ENCODE measurements at places on chromosomes 5 and 9.

- DNase-seq: no peak
Observed at GRCh38 chr9:94511955-94512265, 43.0 kb upstream of the PCAT7 start.

DNA sequence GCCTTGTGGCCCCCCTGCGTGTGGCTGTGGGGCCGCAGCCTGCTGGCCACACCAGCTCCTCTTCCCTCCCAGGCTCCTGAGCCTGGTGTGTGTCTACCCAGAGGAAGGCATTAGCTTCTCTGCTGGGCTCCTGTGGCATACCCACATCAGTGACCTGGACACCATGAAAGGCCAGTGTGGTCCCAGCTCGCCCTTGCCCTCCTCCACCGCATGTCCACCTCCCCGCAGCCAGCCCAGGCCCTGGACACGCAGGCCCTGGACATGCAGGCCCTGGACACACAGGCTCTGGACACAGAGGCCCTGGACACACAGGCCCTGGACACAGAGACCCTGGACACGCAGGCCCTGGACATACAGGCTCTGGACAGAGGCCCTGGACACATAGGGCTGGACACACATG is 153.4 kb upstream of the PPP1R26 start:
- no peak for DNase-seq

DNA sequence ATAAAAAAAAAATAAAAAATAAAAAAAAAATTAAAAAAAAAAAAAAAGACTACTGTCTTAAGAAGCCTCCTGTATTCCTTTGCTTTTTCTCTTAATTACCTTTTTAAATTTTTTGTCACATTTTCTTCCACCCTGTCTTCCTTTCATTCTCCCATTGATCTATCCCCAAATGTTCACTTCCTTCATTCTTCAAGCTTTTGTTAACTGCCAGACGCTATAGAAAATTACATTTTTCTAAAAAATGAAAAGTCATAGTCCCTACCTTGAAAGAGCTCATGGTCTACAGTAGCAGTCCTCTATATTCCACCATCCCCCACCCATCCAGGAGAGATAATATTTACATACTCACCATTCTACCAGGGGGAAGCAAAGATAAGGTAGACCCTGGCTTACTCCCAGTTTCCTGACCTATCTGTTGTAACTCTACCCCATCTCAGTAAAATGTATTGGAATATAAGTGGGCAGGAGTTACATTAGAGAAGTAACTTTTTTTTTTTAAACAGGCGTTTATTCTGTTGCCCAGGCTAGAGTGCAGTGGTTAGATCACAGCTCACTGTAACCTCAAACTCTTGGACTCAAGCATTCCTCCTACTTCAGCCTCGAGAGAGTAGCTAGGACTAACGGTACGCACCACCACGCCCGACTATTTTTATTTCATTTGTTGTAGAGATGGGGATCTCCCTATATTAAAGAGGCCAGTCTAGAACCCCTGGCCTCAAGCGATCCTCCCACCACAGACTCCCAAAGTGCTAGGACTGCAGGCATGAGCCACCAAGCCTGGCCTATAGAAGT is 3.8 kb upstream of the PRKAA1 start:
- DNase-seq: no peak

GRCh38 chr9:127102788-127103187 is 19.6 kb downstream of the ANGPTL2 start:
- DNase-seq: no peak

DNA sequence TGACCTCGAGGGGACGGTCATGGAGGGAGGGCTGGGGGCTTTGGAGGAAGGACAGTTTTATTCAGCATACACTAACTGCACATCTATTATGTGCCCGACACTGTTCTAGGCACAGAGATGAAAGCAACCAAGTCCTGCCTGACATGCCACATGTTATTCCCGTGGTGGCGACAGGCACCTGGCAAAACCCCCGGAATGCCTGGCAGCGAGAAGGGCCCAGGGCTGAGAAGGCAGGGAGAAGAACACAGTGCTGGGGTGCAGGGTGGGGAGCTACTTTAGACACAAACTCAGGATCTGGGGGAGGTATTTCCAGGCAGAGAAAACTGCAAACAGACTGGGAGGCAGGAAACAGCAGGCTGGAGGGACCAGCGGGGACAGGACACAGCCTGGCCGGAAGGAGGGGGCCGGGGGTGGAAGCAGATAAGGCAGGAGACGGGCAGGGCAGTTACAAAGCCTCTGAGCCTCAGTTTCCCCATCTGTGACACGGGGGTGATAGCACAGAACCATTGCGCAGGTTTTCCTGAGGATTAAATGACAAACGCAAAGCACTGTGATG is 77.7 kb downstream of the STK10 start:
- no peak for DNase-seq

DNA sequence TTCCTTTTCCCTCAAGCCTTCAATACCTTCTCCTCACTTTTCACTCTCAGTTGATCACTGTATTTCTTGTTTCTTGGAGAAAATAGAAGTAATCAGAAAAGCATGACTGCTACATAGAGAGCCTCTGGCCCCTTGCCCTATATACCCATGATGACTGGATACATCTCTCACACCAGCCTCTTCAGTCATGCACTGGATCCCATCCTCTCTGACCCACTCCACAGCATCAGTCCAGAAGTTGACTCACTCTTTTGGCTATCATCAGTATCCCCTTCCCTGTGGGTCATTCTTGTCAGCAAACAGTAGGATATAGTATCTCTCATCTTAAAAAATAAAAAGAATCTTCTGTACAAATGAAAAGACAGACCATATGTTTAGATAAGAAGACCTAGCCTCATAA is 32.9 kb downstream of the PTCD2 start:
- no peak for DNase-seq

- no peak for DNase-seq
Observed at GRCh38 chr9:136848393-136849037, 694 bp upstream of the PHPT1 start.

- DNase-seq: peak; percentile 9
Observed at GRCh38 chr5:109690975-109691574, 1.3 kb downstream of the MAN2A1 start.

- no peak for DNase-seq
Observed at GRCh38 chr5:67168069-67168468, 28.5 kb downstream of the CD180 start.

GRCh38 chr9:131658377-131659129 is 81.3 kb downstream of the RAPGEF1 start:
- DNase-seq: no peak

- DNase-seq: no peak
Observed at GRCh38 chr5:143319437-143320227, 83.9 kb downstream of the NR3C1 start.

- DNase-seq: no peak
Observed at GRCh38 chr5:74762599-74762998, 4.3 kb downstream of the GFM2 start.

DNA sequence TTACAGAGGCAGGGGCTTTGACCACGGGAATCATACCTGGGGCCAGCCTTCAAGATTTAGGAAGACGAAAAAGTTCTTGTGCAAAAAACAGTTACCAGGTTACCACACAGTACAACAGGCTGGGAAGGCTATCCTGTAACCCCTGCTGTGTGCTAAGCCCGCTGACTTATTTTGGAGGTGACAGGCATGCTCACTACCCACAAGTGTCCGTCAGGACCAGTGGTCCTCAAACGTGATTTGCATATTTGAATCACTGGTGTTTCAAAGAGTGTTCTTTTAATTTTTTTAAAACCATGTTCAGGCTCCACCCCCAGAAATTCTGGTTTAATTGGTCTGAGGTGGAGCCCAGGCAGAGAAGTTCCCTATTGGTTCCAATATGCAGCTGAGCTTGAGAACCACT is 146.6 kb downstream of the TTLL11 start:
- DNase-seq: no peak

- no peak for DNase-seq
Observed at GRCh38 chr9:90979138-90979551, 177.5 kb downstream of the SYK start.

GRCh38 chr5:90287036-90287435 is 122.5 kb downstream of the CETN3 start:
- DNase-seq: no peak

DNA sequence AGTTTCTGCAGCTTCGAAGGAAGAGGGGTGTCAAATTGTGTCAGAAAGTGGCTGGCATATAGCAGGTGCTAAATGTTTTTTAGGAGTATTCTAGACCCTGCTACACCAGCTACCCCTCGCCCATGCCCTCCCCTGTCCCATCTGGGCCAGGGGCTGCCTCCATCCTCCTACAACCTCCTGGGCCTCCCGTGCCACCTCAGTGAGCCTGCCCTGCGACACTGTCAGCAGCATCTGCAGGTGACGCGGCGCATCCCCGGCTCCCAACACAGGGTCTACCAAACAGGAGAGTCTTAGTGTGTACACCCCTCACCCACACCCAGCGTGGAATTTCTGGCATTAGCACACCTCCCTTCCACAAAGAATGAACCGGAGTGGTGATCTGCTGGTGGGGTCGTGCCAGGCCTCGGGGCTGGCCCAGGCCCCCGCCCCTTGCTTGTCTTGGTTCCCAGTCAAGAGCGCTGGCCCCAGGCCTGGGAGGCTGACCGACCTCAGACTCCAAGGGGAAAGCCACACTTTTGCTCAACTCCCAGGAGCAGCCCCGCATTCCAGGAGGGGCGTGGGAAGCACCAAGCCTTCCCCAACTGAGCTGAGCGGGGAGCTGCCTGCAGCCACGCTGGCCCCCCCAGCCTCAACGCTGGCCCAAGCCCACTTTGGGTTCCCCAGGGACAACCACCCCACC is 55.2 kb downstream of the NEURL1B start:
- DNase-seq: no peak

GRCh38 chr5:38212307-38212706 is 46.1 kb upstream of the EGFLAM start:
- no peak for DNase-seq

DNA sequence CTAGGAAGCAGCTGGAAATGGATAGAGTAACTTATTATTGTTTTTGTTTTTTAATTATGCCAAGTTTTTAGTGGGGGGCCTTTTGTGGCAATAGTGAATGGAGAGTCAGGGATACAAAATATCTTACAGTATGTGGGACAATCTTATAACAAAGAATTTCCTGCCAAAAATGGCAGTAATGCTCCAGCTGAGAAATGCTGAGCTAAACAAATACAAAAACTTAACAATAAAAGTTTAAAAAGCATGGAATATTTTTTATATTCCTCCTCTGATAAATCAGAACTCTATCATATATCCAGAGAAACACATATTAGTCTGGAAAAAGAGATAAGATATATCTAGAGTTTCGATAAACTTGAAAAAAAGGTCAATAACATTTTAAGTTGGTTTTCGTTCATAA is 110.6 kb downstream of the TMEM161B start:
- no peak for DNase-seq

GRCh38 chr9:104983491-104983890 is 55.5 kb upstream of the ABCA1 start:
- DNase-seq: no peak

DNA sequence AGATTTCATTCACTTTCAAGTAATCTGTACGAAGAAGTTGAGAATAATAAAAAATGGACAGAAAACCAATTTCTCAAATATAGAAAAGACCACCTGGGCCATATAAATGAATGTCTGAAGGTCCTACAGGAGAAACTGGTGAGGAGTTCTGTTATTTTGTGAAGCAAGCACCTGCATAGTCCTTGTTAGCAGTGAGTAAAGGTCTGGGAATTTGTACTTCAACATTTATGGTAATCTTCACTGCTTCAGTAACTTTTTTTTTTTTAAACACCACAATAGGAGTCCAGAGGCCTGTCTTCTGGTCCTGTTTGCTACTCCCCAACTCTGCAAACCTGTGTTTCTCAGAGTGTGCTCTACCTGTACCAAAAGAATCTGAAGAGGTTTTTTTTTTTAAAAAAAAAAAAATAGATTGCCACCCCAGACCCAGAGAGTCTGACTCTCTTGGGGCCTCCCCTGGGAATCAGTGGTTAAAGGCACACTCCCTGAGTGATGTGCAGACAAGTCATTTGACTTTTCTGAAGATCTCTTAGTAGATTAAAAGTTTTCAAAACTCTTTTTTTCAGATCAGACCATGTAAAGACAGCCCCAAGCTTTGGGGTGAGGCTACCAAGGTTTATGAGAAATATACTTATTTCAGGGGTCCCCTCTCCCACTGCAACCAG is 55.5 kb downstream of the FAM81B start:
- DNase-seq: no peak

- DNase-seq: no peak
Observed at GRCh38 chr9:93533863-93534262, 42.5 kb upstream of the PHF2 start.

- no peak for DNase-seq
Observed at GRCh38 chr5:35938568-35939227, at the start of gene CAPSL. Gene CAPSL (minus strand): TSS chr5:35938622. CDS start chr5:35921120, 17,502 bp downstream.

DNA sequence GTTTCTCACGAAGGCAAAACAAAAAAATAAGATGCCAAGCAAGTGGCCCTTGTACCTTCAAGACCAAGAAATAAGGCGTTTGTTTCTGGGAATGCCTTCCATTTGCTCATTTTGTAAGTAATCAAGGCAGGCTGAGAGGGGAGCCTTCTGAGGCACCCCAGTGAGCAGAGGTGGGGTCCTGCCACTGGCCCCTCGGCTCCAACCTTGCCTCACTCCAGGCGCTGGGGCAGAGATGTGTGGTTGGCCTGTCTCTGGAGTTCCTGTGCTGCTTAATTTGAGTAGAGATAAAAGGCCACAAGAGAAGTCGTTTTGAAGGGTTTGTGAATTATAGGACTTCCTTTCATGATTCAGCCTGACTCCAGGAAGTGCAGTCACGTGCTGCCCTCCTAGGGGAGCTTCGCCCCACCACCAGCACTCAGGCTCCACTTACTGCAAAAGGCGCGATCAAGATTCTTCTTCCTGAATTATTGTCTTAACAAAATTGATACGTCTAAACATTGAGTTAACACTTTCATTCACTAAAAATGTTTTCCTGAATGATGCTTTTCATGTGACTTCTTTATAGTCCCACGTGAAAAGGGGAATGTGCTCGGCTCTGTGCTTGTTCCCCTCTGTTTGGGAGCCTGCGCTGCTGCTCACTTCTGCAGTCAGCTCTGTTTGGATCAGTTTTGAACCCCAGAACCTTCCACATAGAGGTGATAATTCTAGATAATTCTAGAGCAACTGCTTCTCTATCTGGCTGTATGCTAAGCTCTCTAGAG is 13.7 kb downstream of the SYK start:
- no peak for DNase-seq

DNA sequence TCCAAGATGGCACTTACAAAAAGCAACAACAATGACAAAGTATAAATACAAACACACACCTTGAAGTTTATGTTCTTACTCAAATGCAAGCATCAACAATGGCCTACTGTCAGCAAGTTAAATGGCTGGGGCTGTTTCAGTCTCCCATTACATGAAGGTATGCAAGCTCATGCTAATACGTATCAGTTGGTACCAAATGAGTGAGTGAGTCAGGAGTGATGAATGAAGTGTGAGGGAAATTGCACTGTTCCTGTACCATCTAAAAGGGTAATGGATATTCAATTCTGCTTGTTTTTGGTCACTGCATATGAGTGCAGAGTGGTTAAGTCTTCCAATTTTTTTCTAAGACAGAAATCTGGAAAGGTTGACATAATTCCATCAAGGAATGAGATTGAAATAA is 964.9 kb downstream of the MAT2B start:
- DNase-seq: no peak

DNA sequence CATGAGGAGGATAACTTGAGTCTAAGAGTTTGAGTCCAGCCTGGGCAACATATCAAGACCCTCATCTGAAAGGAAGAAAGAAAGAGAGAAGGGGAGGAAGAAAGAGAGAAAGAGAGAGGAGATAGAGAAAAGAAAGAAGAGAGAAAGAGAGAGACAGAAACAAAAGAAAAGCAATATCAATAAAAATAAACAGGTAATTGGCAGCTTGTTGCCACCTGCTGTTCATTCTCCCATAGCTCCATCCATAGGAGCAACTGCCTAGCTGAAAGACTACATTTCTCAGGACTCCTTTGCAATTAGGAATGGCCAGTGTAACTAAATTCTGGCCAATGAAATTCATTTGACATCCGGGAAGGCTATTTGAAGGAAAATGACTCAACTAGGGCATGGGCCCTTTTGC is 4.6 kb upstream of the TTC39B start:
- DNase-seq: no peak
